ENCODE measurements at places on chromosomes 4 and X.

DNA sequence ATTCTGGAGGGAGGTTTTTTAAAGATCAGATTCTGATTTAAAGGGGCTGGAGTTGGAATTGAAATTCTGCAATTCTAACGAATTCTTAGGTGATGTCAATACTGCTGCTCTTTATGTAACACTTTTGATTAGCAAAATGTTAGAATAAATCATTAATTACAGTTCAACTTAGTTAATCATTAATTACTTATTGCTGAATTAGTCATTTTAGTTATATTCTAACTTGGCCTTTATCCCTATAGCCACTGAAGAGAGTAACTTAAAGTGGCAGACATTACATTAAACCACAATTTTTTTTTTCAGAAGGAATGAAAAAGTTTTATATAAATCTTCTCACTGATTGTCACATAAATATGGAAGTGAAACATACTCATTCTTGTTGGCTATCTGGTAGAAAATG, 206.6 kb upstream of the ITM2A start:
- no peak for DNase-seq

GRCh38 chr4:36332023-36332781, 50.8 kb downstream of the DTHD1 start:
- DNase-seq, result no peak

GRCh38 chr4:21209860-21210259, 509.6 kb downstream of the PACRGL start:
- no peak for DNase-seq

- DNase-seq, result peak; percentile 5
These were observed 466 bp downstream of the DLG3 start for GRCh38 chrX:70444946-70445656.

DNA sequence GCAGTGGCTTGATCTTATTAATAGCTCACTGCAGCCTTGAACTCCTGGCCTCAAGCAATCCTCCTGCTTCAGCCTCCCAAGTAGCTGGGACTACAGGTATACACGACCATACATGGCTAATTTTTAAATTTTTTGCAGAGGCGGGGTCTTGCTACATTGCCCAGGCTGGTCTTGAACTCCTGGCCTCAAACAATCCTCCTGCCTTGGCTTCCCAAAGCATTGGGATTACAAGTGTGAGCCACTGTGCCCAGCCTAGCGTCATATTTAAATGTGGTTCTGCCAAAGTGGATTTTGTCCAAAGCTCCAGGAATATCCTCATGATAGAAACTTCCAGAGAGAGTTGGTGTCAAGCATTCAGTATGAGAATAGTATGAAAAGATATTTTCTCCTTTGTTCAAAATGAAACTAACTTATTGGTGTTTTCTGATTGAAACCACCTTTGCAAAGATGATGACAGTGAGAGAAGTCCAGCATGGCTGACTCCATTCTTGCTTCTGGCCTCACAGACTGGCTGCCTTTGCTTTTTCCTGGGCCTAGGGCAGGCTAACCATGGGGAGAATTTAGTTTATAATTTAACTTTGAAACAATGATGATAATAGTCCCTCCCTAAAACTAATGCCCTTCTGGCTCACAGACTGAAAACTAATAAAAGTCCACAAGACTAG, 129.0 kb downstream of the C4orf51 start:
- no peak for DNase-seq

DNA sequence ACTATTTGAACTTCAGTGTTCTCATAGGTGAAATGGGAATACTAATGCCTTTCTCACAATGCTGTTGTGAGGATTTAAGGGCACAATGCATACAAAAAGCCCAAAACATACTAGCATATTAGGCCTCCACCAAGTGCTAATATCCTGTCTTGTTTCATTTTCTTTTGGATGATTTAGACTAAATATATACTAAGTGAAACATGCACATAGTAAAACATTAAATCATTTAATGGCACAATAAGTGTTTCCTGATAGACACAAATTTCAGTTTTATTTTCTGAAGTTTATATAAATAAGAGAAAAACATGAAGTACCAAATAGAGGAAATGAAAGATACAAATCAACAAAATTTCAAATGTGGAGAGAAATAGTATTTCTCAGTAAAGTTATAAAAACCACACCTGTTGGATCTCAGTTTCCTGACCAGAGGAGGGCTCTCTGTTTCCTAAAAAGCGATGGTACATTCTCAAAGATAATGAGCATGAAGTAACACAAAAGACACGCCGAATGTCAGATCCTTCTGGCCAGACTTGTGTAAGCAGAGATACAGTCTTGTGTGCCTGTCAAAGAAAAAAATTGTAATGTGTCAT, 25.1 kb downstream of the DDX60 start:
- DNase-seq, result no peak

- DNase-seq, result peak; percentile 1
These were observed 9.0 kb upstream of the PITX2 start for GRCh38 chr4:110631584-110632505.

DNA sequence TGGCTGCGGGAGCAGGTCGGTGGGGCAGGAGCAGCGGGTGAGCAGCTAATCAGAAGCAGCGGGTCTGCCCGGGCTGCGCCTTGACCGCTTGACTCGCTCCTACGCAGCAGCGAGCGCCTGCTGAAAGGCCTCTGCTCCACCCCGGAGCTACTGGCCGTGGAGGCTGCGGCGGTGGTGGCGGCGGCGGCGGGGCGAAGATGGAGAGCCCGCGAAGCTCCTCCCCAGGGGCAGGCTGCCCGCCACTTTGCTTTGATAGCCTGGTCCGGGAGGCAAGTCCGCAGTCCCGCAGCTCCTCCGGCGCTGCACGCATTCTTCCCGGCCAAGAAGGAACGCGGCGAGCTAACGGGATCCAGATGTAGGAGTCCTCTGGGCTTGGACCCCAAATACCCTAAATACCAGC, 36.7 kb downstream of the PJA1 start:
- no peak for DNase-seq

DNA sequence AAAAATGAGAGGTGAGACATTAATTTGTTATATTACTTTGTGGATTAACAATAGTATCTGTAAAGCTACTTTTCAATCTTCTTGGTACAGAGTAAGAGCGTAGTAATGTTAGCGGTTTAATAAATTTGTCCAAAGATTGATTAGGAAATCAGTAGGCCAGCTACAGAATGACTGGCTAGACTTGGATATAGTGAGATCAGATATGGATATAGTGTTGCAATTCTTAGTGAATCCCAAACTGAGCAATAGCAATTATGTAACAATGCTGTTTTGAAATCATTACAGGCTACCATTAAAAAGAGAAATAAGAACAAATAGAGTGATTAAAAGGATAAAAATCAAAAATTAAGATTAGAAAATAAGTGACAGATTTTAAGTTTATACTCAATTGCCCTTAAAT, 847 bp upstream of the UGT2A2 start:
- DNase-seq, result peak; percentile 27

DNA sequence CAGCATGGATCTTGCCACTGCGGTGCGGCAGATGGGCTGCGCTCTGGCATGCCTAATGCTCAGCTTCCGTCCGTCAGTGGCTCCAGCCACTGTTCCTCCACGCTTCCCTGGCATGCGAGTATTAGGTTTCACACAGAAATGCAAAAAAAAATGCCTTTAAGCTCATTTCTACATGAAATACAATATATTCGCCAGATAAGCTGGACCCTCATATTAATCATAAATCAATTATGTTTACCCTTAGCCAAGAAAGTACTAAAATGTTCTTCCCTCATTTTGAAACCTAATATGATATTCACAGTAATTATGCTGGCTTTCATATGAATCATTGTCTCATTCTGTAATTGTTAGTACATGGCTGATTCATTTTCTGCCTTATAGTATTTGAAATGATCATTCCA, 115.5 kb upstream of the FAM241A start:
- DNase-seq, result no peak

DNA sequence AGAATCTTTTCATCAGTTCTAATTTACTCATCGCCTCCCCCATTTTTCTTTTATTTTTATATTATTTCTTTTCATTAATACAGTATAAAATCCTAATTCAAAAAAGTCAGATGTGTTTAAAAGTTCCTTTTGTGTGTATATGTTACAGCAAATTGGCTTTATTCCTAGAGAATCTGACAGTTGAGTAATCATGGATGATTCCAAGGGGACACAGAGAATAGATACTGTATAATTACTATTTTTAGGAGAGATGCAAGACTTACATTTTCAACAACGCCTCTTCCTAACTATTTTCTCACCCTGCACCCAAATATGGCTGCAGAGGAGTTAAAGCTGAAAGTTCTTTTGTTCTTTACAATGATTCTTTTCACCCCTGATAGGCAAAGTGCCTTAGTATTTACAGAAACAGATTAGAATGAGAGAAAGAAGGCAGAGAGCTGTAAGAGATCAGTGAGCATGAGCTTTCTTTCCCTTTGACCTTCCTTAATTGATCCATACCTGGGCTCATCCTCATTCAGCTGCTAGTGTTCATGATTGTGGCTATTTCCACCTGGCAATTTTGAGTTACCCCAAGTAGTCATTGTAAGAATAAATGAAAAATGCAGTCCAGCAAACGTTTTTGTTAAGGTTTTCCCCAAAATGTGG, 210.8 kb downstream of the SLC4A4 start:
- DNase-seq, result no peak

DNA sequence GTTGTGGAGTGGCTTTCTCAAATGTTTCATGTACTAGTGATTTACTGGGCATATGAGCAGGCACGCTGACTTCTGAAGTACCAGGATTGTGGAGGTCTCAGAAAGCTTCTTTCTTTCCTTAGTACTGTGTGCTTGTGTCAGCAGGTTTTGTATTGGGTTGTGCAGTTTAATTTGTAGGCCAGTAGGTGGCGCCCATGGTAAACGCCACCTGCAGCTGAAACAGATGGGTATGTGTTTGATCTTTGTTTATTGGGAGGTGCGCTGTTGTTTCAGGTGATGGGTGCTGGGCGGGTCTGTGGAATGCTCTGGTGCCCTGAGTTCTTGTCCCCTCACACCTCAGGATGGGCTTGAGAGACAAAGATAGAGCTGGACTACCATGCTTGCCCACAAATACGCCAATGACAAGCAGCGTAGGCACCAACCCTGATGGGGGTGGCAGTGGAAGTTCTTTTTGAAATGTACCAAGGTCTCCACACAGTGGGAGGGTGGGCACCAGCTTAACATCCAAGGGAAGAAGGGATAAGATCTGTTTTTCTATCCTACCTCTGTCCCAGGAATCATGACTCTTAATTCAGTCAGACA, 141.5 kb downstream of the RPS6KA6 start:
- peak; percentile 58 for DNase-seq

DNA sequence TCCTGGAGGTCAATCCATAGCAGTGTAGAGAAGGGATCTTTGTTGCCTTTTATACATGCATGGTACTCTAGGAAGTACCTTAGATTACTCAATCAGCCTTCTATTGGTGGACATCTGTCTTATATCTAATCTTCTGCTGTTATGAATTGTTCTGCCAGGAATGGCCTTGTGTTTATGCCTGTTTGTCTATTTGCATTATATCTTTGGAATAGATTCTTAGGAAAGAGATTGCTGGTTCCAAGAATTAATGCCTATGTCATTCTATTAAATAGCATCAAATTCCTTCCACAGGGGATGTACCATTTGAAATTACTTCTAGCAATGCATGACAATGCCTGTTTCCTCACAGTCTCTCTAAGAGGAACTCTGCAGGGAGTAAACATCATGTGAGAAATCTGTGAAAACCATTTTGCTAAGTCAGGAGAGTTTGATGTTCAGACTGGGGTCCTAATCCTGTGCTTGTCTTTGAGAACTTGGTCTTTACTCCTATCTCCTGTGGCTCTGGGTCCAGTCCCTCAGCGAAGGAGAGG, 42.5 kb downstream of the BEX3 start:
- no peak for DNase-seq

GRCh38 chrX:150649096-150649870, 43.9 kb upstream of the MTMR1 start:
- no peak for DNase-seq

GRCh38 chr4:140996766-140997165, 136.5 kb downstream of the RNF150 start:
- no peak for DNase-seq

GRCh38 chr4:118335324-118335723, 17.5 kb downstream of the PRSS12 start:
- no peak for DNase-seq

- DNase-seq, result no peak
These were observed 2586.0 kb downstream of the PCDH7 start for GRCh38 chr4:33306131-33306530.

- DNase-seq, result no peak
These were observed 44.8 kb upstream of the GRPEL1 start for GRCh38 chr4:7112656-7113055.

- no peak for DNase-seq
These were observed 295.1 kb upstream of the TEX13A start for GRCh38 chrX:105515561-105515960.

- no peak for DNase-seq
These were observed 1.3 kb upstream of the CLCN5 start for GRCh38 chrX:49921109-49921508.

GRCh38 chr4:124931050-124931449, 218.5 kb upstream of the ANKRD50 start:
- no peak for DNase-seq

DNA sequence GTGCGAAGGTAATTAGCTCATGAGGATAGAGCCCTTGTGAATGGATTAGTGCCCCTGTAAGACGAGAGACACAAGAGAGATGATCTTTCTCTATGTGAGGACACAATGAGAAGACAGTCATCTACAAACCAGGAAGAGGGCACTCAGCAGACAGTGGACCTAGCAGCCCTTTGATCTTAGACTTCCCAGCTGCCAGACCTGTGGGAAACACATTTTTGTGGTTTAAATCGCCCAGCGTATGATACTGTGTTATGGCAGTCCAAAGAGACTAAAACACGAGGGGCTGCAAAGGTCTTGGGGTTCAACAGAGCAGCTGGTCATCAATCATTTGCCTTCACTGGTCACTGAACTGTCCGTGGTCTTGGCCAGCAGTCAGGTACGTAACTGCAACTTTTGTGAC, 9.2 kb upstream of the SYNPO2 start:
- no peak for DNase-seq

DNA sequence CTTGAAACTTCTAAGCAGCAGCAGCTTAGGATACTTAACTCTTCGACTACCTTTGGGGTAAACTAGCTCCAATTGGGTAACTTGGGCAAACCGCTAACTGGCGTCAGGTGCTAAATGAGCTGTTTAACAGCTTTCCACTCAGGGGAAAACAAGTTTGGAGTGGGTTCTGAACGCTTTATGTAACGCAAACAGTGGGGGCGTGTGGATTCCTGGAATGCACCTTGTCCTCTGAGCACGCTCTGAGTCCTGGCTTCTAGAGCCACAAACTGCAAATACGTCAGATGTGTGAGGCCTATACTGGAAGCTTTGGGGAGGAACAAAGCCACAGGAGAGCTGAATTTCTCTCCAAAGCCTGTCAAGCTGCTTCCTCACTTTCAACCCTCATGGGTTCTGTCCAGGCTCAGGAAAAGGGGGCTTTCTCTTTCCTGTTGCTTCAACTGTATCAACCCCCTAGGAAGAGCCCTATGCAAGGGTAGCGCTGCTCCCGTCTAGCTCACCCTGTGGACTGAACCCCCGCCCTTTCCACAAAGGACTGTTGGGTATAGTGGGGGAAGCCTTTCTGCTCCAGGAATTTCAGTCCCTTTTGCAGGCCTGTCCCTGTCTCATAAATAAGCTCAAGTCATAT, 4.5 kb upstream of the WDR1 start:
- DNase-seq, result no peak

GRCh38 chr4:187782286-187782824, 213.2 kb upstream of the ZFP42 start:
- no peak for DNase-seq

- DNase-seq, result no peak
These were observed 402.2 kb downstream of the MID1IP1 start for GRCh38 chrX:39203427-39203826.

All from NCI-H146 (cell line).